K562 (cell line): ENCODE measurements at places on chromosomes 1 and 21. TPM values are rescaled to one million over a fixed set of nuclear protein-coding genes. Genes with fewer than 3 reads are reported as not detected.

GRCh38 chr1:69913977-69914376, 291.4 kb downstream of the LRRC40 start:
- DNase-seq, result no peak

GRCh38 chr1:41542196-41542930, 57.9 kb upstream of the EDN2 start:
- DNase-seq, result no peak

DNA sequence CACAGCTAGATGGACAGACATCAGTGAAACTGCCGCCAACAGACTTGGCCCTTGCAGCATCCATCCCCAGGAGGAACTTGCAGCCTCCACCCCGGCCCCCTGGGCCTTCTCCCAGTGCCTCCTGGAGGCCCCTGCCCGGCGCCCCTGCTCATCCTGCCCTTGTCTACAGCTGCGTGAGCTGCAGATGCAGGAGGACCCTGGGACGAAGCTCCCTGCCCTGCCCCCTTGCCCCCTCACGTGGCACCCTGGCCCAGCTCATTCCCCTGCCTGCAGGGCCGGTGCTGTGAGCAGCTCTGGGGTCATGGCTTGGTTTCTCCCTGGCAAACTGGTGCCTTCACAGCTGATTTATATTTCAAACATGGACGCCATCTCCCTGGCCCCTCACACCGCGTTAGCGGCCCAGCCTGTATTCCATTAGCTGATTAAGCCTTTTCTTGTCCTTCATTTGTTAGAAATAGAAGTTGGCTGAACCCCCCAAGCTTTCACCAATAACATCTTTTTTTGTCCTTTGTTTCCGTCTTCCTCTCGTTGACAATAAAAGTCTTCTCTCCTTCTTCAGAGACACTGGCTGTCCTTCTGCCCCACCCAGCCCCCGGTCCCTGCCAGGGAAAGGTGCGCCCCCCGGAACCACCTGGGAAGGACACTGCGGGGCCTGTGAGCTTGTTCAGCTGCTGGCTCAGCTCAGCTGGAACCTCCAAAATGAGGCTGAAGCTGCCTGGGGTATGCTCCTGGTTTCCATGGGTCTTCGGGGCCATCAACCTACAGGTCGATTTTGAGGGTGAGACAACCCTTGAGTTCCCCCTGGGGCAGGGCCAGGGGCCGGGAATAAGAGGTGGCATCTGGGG, 34.0 kb upstream of the SLC19A1 start:
- DNase-seq, result no peak

GRCh38 chr1:14881775-14882672, 271.5 kb upstream of the TMEM51 start:
- no peak for DNase-seq

- DNase-seq, result no peak
Observed at GRCh38 chr1:246771366-246771765, 47.2 kb downstream of the SCCPDH start.

Gene TNFSF18
- total RNA-seq, result not detected in 2 replicates

Gene HORMAD1
- not detected in 2 replicates for total RNA-seq

- no peak for DNase-seq
Observed at GRCh38 chr1:48182439-48182838, 40.1 kb upstream of the SLC5A9 start.

DNA sequence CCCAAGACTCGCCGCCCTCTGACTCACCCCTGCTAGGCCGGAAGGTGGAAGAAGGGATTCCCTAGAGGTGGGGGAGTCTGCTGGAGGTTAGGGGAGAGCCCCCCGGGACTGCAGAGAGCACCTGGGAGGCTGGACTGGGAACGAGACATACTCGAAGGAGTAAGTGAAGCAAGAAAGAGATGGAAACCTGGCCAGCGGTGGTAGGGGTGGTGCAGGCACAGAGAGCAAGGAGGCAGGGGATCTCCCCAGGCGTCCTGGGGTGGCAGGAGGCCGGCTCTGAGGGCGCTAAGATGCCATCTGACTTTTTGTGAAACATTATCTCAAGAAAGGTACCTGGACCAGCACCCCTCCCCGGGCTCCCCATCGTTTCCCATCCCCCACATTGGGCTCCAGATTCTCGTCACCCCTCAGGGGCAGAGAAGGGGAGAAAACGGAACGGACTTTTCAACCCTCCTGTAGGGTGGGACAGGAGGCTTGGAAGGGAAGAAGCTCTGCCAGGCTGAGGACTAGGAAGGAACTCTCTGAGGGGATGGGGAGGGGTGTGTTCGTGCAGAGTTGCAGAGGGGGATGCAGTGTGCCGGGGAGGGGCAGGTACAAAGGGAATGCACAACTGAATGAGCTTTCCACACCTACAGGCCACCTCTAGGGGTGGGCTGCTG, 708 bp downstream of the CHRNB2 start:
- DNase-seq, result no peak

Gene HSPA6
- 3.0 and 3.9 TPM in 2 replicates for total RNA-seq

DNA sequence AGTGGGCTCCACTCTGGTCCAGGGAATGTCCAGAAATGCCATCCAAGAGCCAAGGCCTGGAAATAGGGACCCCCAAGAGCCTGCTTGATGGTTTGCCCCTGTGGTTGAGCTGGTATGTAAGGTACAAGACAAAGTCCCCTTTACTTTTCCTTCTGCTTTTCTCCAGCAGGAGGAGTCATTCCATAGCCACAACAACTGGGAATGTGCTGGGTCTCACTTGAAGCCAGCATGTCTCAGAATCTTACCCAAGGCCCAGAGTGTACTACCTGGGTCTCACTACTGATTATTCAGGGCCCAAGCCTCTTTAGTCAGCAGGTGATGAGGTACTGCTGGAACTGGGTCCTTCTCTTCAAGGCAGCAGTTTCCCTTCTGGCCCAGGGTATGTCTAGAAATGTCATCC, 62.1 kb upstream of the CD55 start:
- DNase-seq, result no peak

Gene TRMT13
- 18.7 and 22.3 TPM in 2 replicates for total RNA-seq

DNA sequence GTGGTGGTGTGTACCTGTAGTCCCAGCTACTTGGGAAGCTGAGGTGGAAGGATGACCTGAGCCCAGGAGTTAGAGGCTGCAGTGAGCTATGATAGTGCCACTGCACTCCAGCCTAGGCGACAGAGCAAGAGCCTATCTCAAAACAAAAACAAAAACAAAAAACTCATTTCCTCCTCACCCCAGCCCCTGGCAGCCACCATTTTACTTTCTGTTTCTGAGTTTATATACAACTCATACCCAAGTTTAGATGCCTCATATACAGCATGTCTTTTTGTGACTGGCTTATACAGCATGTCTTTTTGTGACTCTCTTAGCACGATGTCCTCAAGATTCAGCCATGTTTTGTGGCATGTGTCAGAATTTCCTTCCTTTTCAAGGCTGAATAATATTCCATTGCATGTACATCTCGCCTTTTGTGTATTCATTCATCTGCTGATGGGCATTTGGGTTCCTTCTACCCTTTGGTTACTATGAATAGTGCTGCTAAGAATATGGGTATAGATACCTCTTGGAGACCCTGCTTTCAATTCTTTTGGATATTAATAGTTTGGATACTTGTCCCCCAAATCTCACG, 14.7 kb downstream of the COA7 start:
- DNase-seq, result no peak

Gene ZBTB8A
- 0.22 and 0.31 TPM in 2 replicates for total RNA-seq

Gene CBR1
- total RNA-seq, result 15.1 and 17.6 TPM in 2 replicates

DNA sequence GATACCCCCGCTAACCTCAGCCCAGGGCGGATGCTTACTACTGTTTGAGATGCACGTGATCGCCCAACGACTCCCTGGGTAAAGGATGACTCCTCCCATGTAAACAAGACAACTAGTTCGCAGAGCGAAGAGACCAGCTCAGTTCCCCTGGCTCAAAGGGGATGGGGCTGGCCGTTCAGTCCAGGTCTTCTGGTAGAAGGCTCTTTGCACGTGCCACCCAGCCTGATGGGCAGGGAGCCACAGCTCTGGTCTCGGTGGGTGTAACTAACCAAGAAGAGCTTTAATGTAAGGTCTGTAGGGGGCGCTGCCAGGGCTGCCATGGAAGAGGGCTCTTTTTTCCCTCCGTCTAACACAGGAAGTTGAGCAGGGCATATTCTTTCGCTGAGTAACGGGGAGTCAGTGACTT, 49.4 kb upstream of the PARP1 start:
- peak; percentile 38 for DNase-seq

Gene CHRNB2
- not detected in 2 replicates for total RNA-seq

Gene VANGL2
- 3.4 and 3.8 TPM in 2 replicates for total RNA-seq

DNA sequence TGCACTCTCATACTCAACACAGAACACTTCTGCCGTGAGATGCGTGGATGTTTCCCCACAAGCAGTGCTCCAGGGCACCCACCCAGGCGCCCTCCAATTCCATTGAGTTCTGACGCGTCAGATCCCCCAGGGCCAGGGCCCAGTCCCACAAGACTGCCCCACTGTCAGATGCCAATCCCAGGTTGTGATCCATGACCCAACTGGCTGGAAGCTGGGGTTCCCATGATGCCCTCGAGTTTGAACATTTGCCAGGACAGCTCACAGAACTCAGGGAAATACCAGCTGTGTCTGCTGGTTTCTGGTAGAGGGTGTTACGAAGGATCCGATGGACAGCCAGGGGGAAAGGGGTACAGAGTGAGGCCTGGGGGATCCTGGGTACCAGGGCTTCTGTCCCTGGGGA, 58.4 kb downstream of the AGPAT3 start:
- DNase-seq, result no peak

Gene OPTC
- not detected in 2 replicates for total RNA-seq

Gene CFHR3
- 0.16 and 0.47 TPM in 2 replicates for total RNA-seq

Gene OR14C36
- total RNA-seq, result not detected in 2 replicates

GRCh38 chr1:29379443-29380073, 143.2 kb downstream of the PTPRU start:
- DNase-seq, result peak; percentile 63

GRCh38 chr1:219434285-219434922, 178.5 kb downstream of the ZC3H11B start:
- no peak for DNase-seq

DNA sequence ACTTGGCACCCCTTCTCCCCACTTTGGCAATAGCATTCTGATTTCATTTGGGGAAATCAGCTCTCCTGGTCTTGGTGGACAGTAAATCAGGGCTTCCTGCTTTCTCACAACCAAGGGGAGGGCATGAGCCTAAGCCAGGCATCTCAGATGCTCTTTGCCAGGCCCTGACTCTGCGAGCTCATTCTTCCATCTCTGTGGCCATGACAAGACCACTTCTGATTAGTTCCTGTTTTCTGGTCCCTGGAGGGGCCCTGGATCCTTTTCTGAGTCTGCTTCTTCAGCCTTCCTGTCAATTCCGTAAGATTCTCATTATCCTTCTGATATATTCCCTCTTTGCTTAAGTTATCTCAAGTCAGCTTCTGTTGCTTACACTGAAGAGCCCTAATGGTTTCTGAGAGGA, 210.4 kb downstream of the HIVEP3 start:
- DNase-seq, result no peak

- DNase-seq, result no peak
Observed at GRCh38 chr1:19196331-19196730, 13.7 kb downstream of the UBR4 start.

GRCh38 chr1:242033447-242033846, 34.5 kb upstream of the MAP1LC3C start:
- peak; percentile 14 for DNase-seq

DNA sequence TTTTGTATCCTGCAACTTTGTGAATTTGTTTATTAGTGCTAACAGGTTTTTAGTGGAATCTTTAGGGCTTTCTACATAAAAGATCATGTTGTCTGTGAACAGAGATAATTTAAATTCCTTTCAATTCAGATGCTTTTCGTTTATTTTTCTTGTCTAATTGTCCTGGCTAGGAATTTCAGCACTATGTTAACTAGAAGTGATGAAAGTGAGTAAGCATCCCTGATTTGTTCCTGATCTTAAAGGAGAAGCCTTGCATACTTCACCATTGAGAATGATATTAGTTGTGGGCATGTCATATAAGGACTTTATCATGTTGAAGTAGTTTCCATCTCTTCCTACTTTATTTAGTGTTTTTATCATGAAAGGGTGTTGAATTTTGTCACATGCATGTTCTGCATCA, 23.6 kb upstream of the TRIM67 start:
- DNase-seq, result no peak

Gene RCAN3
- 0.42 and 0.84 TPM in 2 replicates for total RNA-seq

DNA sequence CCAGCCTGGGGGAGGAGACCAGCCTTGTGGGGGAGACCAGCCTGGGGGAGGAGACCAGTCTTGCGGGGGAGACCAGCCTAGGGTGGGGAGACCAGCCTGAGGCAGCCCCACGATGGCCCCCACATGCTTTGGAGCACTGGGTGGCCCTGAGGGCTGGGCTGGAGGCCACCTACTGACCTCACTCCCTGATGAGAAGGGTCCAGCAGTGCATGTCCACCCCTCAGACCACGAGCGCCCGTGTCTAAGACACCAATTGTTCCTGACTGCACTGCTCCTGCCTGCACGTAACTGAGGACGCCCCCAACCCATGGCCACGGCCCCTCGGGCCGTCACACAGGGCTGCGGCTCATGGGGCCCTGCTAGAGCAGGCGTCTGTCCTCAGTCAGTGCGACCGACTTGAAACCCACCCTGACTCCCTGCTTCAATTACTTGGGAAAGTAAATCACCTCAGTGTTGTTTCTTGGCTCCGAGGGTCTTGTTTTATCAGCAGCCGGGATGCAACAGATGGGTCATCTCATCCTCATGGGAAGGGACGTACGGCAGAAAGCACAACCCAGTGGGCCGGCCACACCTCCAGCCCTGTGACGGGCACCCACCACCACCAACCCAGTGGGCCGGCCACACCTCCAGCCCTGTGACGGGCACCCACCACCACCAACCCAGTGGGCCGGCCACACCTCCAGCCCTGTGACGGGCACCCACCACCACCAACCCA, at the start of gene SPATC1L:
SPATC1L (minus strand) TSS at position 550 of the 715 bp plus-strand sequence. CDS start 1,643 bp downstream, outside the sequence.
- peak; percentile 85 for DNase-seq

GRCh38 chr1:183996396-183996795, 41.1 kb downstream of the COLGALT2 start:
- peak; percentile 27 for DNase-seq

DNA sequence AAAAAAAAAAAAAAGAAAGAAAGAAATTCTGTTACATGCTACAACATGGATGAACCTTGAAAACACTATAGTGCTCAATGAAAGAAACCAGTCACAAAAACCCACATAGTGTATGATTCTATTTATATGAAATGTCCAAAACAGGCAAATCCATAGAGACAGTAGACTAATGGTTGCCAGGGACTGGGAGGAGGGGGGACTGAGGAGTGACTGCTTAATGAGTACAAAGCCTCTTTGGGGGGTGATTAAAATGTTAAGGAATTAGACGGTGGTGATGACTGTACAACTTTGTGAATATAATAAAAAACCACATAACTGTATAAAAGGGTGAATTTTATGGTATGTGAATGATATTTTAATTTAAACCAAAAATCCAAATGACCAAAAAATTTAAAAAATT, 116.0 kb upstream of the GUCA2B start:
- DNase-seq, result no peak

GRCh38 chr1:205636732-205637131, 4.9 kb upstream of the ELK4 start:
- no peak for DNase-seq

DNA sequence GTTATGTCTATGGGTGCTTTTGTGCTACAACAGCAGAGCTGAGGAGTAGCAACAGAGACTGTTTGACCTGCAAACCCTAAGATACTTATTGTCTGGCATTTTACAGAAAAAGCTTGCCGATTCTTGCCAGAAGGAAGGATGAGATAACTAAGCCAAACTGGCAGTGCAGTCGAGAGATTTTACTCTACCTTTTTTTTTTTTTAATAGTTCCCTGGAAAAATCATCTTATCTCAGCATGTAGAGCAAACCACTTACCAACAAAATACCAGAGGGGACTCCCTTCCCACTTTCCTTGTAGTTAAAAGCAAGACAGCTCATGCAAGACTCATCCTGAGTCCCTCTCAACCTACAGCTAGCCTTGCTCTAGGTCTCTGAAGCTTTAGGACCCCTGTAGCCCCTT, 132.9 kb downstream of the SYT2 start:
- DNase-seq, result peak; percentile 54

Gene SRGAP2C
- total RNA-seq, result 21.1 and 21.9 TPM in 2 replicates
